ENCODE measurements at places on chromosomes 12 and 14. TPM values are rescaled to one million over a fixed set of nuclear protein-coding genes. Genes with fewer than 3 reads are reported as not detected.
A peak's percentile ranks its signal among the peaks of the same experiment; 100 is the strongest.

DNA sequence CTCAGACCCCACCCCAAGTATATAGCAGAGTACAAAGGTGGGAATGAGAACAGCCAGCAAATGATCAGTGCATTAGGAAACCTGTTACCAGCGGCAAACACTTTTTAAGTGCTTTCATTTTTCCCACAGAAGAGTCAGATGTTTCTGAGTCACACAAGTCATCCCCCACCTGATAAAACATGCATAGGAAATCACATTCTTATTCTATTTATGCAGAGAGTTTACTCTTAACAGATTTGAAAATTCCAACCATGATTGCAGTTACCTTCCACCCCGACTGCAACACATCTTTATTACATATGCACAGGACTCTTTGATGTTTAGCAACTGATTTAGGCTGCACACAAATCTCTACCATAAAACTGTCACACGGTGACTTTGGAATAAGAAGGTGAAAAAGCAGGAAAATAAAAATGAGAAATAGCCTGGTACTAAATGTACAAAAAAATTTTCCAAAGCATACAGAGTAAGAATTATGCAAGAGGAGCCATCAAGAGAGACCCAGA, 236.4 kb downstream of the PAWR start:
- DNase-seq = no peak

- no peak for DNase-seq
Measured at GRCh38 chr12:11687528-11687927, 38.1 kb downstream of the ETV6 start.

DNA sequence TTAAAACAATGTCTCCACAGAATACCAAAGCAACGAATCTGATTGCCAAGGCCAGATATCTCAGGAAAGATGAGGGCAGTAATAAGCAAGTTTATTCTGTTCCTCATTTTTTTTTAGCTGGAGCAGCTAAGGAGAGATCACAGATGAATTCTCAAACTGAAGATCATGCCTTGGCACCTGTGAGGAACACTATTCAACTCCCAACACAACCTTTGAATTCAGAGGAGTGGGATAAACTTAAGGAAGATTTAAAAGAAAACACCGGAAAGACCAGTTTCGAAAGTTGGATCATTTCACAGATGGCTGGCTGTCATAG, 994 bp downstream of the PRORP start:
- no peak for DNase-seq

DNA sequence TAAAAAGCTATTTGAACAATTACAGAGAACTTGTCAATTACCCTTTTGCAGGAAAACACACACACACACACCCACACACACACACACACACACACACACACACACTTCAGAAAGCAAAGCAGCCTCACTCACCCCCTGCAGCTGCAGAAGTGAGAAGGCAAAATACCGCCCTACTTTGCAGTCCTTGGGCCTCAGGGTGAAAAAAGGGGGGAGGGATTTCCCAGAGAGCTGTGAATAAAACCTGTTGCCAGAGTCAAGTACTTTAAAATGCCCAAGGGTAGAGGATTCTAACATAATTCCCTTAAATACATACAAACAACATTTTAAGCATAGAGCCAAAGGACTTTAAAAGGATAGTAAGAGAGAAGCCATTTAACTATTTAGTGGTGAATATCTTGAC, 285.9 kb downstream of the MDGA2 start:
- DNase-seq = no peak

DNA sequence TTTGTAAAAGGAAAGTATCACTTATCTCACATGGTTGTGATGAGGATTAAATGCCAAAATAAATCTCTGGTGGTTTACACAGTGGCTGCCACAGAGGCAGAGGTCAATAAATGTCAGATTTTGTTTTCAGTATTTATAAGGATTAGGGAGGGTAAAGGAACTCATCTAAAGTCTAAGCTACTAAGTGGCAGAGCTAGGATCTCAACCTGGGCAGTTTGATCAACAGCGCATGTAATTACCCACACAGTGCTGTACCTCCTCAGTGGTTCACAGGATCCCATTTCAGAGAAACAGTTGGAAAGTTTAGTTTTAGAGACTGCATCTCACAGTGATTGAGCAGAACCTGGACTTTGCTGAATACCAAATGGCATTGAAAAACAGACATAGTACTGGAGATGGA, 44.9 kb upstream of the RIC8B start:
- DNase-seq = no peak

- peak; percentile 91 for DNase-seq
Measured at GRCh38 chr14:85934123-85934885, 404.4 kb downstream of the FLRT2 start.

- DNase-seq = no peak
Measured at GRCh38 chr12:68560851-68561422, 49.8 kb upstream of the RAP1B start.

DNA sequence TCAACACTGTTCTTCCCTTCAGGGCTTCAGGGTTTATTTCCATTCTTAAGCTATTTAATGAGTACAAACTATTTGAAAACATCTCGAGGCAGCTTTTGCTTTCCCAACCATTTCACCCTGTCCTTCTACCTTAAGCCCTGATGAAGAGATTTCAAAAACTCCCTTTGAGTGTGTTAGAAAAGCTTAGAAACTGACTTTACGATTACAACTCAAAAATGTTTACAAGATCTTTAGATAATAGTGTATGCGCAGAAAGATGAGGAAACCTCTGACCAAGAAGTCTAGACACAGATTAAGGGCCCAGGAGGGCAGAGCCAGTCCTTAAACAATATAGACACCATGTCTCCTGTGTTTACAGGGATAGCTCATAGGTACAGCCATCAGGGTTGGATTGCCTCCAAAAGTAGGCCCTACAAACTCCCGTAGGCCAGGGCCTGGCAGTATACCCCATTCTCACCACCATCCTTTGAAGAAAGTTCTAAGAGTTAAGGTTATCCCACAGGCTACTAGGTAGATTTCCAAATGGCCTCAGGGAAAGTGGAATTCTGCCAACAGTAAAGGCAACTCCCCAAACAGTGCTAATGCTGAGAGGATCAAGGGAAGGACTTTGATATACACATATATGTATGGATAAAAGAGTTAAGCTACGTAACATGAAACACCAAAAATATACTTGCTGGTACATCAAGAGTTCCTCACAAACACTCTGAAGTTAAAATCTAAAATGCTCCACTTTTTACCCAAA, 11.4 kb upstream of the SOS2 start:
- DNase-seq = no peak

- DNase-seq = no peak
Measured at GRCh38 chr12:92234533-92234932, 88.9 kb upstream of the BTG1 start.

DNA sequence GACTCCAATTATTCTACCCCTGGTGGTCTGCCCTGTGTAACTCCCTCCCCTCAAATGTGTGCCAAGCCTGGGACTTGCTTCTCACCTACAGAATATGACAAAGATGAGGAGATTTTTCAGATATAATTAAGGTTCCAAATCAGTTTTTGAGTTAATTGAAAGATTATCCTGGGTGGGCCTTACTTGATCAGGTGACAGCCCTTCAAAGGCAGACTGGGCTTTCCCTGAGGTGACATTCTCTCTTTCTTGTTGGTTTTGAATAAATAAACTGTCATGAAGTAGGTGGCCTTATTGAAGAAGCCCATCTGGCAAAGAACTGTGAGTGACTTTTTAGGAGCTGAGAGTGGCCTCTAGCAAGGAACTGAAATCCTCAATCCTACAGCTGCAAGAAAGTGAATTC, 106.0 kb downstream of the BRMS1L start:
- DNase-seq = no peak

DNA sequence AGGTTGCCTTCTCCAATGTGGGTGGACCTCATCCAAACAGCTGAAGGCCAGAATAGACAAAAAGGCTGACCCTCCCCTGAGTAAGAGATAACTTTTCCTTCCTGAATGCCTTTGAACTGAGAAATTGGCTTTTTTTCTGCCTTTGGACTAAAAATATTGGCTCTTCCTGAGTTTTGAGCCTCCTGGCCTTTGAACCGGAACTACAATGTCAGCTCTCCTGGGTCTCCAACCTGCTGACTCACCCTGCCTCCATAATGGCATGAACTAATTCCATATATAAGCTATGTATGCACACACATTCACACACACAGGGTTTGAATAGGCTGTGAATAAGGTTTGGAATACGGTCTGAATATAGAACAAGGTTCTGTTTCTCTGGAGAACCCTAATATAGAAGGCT, 39.7 kb upstream of the TMEM260 start:
- DNase-seq = no peak

GRCh38 chr14:101137234-101137633, 233.7 kb upstream of the RTL1 start:
- no peak for DNase-seq

DNA sequence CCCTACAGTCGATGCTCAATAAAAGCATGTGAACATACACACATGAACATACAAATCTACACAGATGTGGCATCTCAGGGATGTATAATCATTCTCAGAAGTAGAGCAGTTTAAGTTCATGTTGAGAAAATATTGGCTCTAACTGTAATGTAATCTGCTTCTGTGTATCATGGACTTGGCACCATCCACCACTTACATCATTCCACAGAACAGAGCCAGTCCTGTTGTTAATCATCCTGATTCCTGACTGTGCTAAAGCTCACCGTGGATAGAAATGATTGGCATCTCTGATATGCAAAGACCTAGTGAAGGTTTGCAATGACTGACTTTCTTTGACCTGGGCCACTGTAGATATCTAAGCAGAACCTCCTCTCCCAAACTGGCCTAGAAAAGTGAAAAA, 1141.3 kb downstream of the BCL11B start:
- no peak for DNase-seq

DNA sequence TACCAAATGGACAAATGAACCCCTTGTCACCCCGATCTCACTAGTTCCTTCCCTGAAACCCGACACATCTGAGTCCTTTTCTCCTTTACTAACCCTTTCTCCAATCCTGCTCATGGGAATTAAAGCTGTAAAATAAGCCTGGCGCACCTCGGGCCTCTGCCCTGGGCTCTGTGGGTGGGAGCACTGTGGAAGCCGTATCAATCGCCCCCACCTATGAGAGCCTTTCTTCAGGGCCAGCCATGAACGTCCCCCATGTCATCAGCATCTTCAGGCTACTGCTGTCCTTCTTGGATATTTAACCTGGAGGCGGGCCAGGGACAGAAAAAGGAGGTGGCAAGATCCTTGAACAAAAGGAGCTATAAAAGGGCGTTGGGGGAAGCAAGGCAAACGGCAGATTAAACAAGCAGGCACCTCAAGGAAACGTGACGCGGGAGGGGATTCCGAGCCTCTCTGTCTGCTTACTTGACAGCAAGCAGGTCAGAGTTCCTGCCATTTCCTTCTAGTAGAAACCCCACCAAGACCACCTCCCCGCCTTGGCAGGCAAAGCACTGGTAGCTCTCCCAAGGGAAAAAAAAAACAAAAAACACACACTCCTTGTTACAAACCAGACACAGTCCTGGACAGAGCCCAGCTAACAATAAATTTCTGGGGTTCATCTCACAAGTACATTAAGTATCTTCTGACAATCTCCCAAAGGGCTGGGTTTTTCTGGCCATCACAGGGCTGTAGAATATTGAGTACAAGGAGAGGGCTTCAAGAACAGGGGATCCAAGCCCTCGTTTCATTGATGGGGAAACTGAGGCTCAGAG, 62.9 kb downstream of the DPF3 start:
- DNase-seq = no peak

GRCh38 chr14:32998433-32998832, 59.8 kb downstream of the NPAS3 start:
- no peak for DNase-seq

DNA sequence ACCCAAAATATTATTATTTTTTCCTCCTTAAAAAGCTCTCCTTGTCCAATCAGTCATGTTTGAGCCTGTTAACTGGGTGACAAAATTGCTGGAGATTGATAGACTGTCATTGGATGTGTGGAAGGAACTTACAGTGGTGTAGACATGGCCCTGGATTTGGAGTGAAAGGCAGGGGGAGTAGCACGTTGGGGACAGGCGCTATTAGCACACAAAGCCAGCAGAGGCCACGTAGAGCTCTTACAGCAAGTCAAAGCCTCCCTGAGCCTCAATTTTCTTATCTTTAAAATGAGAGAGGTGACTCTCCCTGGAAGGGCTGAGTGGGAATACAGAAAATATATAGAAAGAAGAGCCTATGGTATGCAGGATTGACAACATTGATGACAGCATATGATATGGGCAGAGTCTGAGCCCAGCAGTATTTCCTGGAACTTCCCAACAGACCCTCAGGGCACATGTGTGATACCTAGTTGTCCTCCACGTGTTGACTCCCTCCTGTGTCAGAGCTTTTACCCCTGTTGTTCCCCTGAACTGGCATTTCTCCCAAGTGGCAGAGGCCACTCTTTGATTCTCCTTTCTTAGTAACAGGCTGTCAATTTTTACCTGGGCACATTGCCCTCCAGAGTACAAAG, 504.9 kb downstream of the VRK1 start:
- DNase-seq = peak; percentile 13

GRCh38 chr14:88592031-88592430, 29.2 kb downstream of the ZC3H14 start:
- no peak for DNase-seq

DNA sequence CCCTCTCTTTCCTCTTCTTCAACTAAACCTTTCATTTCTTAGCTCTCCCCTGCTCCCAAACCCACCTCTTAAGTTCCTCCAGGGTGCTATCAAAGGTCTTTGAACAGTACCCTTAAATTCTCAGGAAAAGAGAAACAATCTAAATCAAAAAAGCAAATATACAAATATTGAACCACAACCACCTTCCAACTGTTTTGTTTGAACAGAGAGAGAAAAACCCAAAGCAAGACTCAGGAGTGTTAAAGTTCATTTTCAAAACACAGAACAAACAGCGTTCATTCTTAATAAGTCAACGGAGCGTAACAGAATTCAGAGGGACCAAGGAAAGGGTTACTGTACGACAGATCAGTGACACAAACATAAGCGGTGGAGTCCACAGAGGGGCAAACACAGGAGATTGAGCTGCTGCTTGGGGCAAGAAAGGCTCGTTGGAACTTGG, 73.3 kb downstream of the NDUFA12 start:
- DNase-seq = no peak

GRCh38 chr14:39230416-39231035, 3.2 kb upstream of the MIA2 start:
- no peak for DNase-seq

- DNase-seq = no peak
Measured at GRCh38 chr14:77040741-77041653, 12.5 kb upstream of the IRF2BPL start.

- DNase-seq = no peak
Measured at GRCh38 chr14:96029089-96029645, 10.0 kb upstream of the C14orf132 start.

DNA sequence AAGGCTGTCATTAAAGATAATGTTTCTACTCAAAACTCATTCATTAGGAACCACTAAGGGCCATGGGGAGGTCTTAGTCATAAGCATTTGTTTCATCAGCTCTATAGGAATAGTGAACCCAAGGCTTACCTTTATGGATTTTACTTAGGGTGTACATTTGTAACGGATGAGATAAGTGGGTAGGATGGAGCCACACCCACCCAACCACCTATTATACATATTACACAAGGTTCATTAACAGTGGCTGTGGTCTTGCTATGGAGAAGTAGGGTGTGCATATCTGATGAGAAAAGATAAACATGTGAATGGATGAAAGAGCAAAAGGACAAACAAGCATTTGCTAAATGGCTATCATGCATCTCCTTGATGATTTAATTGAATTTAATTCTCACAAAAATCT, 39.6 kb upstream of the ITPR2 start:
- DNase-seq = no peak

The GPX2 gene
- total RNA-seq = not detected

The MGST1 gene
- total RNA-seq = 0.63 TPM

The CATSPERB gene
- total RNA-seq = 4.2 TPM

The SETD1B gene
- 56.2 TPM for total RNA-seq

The ANG gene
- total RNA-seq = not detected

The TEAD4 gene
- not detected for total RNA-seq

The AQP6 gene
- total RNA-seq = not detected

The PCNX4 gene
- 51.7 TPM for total RNA-seq

The NXPH4 gene
- total RNA-seq = not detected
